ENCODE measurements at places on chromosomes 4 and X.

DNA sequence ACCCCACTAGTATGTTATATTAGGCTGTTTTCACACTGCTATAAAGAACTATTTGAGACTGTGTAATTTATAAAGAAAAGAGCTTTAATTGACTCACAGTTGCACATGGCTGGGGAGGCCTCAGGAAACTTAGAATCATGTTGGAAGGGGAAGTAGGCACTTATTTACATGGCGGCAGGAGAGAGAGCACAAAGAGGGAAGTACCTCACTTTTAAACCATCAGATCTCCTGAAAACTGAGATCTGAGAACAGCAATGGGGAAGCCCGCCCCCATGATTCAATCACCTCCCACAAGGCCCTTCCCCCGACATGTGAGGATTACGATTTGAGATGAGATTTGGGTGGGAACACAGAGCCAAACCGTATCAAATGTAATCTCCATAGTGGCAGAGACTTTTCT is 45.4 kb upstream of the XK start:
- DNase-seq: no peak

DNA sequence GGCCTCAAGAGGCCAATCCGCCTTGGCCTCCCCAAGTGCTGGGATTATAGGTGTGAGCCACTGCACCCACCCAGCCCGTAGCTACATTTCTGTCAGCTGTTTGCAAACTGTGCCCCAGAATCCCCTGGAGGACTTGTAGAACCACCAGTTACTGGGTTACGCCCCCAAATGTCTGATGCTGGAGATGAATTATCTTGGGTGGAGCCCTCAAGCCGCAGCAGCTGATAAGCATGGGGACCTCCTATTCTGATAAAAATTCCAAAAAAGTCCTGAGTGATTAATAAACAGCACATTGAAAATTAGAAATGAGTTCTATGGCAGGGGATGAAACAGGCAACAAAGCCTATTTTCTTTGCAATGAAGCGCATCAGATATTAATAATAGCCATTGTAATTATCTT is 105.0 kb downstream of the PTTG2 start:
- no peak for DNase-seq

GRCh38 chr4:75598390-75598789 is 31.9 kb downstream of the CDKL2 start:
- peak; percentile 31 for DNase-seq

GRCh38 chrX:67654301-67654700 is 110.5 kb downstream of the AR start:
- no peak for DNase-seq

GRCh38 chrX:154142386-154142785 is 1.7 kb upstream of the OPN1LW start:
- DNase-seq: no peak

DNA sequence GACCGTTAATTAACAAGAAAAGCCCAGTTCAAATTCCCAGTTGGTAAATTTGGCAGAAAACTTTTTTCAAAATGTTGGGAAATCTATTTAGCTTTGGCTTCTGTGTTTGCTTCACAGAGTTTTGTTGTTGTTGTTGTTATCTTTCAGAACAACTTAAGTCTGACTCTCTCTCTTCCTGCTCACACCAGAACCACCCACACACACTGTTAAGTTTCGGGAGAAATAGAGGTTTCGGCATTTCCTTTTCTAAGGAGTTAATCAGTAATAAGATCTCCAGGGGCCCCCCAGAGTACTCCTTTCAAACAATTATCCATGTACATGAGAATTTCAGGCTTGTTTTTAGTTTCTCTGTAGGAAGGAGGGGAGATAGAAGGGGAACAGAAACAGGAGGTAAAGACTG is 106.2 kb upstream of the PTCHD1 start:
- DNase-seq: no peak

GRCh38 chr4:56665781-56666180 is 15.3 kb downstream of the HOPX start:
- DNase-seq: no peak

GRCh38 chrX:70479247-70479921 is 34.7 kb downstream of the DLG3 start:
- peak; percentile 18 for DNase-seq

DNA sequence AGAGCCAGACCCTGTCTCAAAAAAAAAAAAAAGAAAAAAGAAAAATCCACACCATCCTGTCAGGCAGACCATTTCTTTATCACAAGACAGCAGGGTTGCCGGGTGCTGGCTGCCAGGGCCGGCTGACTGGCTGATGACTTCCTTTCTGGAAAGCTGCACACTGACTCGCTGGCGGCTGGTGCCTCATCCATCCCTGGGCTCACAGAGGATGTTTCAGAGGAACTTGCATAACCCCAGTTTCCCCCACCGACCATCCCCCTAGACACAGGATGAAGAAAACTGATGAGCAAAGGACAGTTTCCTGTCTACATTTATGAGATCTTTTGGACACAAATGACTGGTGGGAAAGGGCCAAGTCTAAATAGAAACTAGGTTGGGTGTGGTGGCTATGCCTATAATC is 14.1 kb downstream of the HPSE start:
- no peak for DNase-seq

GRCh38 chr4:146214238-146214637 is at the start of gene REELD1:
Gene REELD1 (plus strand): TSS chr4:146214538. CDS start chr4:146216953, 2,415 bp downstream.
- DNase-seq: no peak

- no peak for DNase-seq
Measured at GRCh38 chr4:2925931-2926860, 37.0 kb downstream of the NOP14 start.

- DNase-seq: no peak
Measured at GRCh38 chrX:118968031-118968430, 6.4 kb upstream of the LONRF3 start.

All from H4 (cell line).